M059J (cell line): ENCODE measurements at places on chromosomes 3 and 15. TPM values are rescaled to one million over a fixed set of nuclear protein-coding genes. Genes with fewer than 3 reads are reported as not detected.

PP2D1 gene
- not detected in 2 replicates for total RNA-seq

TFDP2 gene
- 59.0 and 91.1 TPM in 2 replicates for total RNA-seq

NECTIN3 gene
- 66.6 and 76.6 TPM in 2 replicates for total RNA-seq

RLBP1 gene
- not detected in 2 replicates for total RNA-seq

B3GNT5 gene
- 3.5 and 4.1 TPM in 2 replicates for total RNA-seq

MAPKBP1 gene
- total RNA-seq = 8.4 and 11.8 TPM in 2 replicates

MLF1 gene
- total RNA-seq = 30.7 and 38.6 TPM in 2 replicates

SLC6A1 gene
- total RNA-seq = not detected in 2 replicates

CDC25A gene
- total RNA-seq = 8.9 and 16.5 TPM in 2 replicates

LRRC31 gene
- total RNA-seq = not detected in 2 replicates

NOX5 gene
- total RNA-seq = 0.34 and 1.1 TPM in 2 replicates

LMCD1 gene
- 10.0 and 18.1 TPM in 2 replicates for total RNA-seq

OSBPL10 gene
- total RNA-seq = 7.1 and 13.9 TPM in 2 replicates

AMT gene
- 0.12 and 0.32 TPM in 2 replicates for total RNA-seq

ZMAT3 gene
- total RNA-seq = 2.1 and 4.2 TPM in 2 replicates

CMTM8 gene
- total RNA-seq = 3.7 and 4.6 TPM in 2 replicates

DPH3 gene
- 14.3 and 18.5 TPM in 2 replicates for total RNA-seq

NRROS gene
- 0.42 and 1.1 TPM in 2 replicates for total RNA-seq

SLC51A gene
- total RNA-seq = not detected in 2 replicates

GOLGA6C gene
- total RNA-seq = not detected in 2 replicates

VGLL3 gene
- total RNA-seq = 13.9 and 17.5 TPM in 2 replicates

TP63 gene
- 0.07 TPM in 1 of 2 replicates, not detected in the other for total RNA-seq

TJP1 gene
- total RNA-seq = 18.2 and 45.2 TPM in 2 replicates

MOBP gene
- not detected in 2 replicates for total RNA-seq

UBE2E2 gene
- 12.0 and 17.5 TPM in 2 replicates for total RNA-seq

ABI3BP gene
- 6.7 and 21.9 TPM in 2 replicates for total RNA-seq

TRIM42 gene
- total RNA-seq = not detected in 2 replicates

ERC2 gene
- 1.2 and 3.4 TPM in 2 replicates for total RNA-seq

IL20RB gene
- total RNA-seq = 1.7 and 2.4 TPM in 2 replicates

ARPP21 gene
- not detected in 2 replicates for total RNA-seq

RBPMS2 gene
- total RNA-seq = 0.91 TPM in 1 of 2 replicates, not detected in the other

IQCF5 gene
- not detected in 2 replicates for total RNA-seq

SYNM gene
- total RNA-seq = 1.9 and 4.1 TPM in 2 replicates
